ENCODE measurements at places on chromosomes 12 and 14.

DNA sequence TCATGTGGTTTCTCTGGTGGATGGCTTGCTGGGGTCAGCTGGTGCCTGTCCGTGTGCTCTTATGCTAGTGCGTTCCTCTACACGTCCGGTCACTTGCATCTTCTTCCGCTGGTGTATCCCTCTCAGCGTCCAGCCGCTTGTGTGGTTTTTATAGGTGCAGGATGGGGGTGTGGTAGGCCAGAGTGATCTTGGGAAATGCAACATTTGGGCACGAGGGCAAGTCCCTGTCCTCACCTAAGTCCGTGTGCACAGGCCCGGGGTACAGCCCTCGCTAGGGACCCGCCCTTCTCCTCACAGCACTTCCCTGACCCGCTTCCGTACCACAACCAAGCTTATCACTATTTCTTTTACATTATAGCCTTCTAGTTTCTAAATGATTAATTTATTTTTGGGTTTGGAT is 17.3 kb downstream of the RERGL start:
- DNase-seq, result no peak

DNA sequence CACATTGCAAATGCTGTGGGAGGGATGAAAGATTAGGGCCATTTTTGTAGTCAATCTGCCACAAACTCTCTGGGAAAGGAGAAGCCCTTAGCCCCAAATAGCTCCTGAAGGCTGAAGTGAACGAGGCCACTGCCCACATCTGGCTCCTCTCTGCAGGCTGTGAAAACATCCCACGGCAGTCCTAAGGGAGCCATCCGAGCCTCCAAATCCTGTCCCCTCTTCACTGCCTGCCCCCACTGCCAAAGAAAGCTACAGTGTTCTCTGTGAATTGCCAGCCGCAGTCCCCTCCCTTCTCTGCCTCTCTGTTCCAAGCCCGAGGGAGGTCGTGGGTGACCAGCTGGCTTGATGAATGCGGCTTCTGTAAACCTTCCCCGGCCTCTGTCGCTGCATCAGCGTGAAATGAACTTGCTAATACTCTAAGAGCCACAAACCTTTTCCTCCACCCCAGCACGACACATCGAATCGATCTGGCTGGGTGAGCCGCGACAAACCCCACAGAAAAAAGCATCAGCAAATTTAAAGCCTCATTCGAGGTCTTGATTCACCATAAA is 180.7 kb upstream of the NRXN3 start:
- DNase-seq, result no peak

DNA sequence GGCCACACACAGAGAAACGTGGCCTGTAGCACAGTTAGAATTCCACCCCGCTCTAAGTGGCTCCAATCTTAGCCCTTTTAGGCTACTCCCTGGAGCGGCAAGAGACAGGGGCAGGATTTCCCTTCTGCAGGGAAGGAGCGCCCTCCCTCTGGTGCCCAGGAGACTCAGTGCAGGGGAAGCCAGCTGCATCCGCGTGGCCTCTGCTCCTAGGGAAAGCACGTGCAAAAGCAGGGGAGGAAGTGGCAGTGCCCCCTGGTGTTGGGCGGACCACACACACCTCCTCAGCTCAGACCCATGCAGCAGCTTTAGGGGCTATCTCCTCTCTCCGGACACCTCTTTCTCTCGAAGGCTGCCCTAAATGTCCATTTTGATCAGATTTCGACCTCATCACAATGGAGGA is 50.0 kb downstream of the SPRING1 start:
- no peak for DNase-seq

- DNase-seq, result no peak
Observed at GRCh38 chr14:57085801-57086200, 182.9 kb downstream of the EXOC5 start.

DNA sequence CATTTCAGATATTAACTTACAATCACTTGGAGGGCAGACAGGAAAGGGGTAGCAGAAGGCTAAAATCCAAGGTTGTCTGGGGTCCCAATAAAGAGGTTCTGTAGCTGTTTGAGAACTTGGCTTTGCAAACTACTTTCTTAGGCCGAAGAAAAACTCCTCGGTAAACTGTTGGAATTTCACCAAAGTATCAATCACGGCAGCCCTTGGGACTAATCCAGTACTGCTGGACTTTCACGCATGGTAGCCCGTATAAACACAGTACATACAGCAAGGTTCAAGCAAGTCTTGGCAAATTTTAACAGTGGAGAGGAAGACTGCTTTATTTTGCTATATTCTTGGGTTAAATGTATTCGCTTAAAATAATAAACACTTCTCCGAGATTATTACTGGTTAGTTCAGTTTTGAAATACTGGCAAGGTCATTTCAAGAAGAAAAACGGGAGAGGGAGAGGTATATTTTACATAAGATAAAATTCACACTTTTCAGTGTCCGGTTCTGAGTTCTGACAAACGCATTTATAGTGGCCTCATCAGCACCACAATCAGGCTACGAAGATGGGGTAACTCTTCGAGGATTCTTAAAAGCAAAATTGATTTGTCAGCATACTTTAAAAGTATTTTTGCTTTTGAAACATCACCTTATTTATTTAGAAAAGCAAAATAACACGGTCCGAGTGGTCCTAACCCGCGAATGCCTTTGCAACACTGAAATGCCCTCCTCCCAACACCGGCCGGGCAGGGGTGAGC is 1.3 kb downstream of the SETD3 start:
- no peak for DNase-seq

Measured in brain pericyte (primary cell).